ENCODE measurements at places on chromosomes 2 and 18.

GRCh38 chr18:435940-436339, 64.6 kb downstream of the COLEC12 start:
- DNase-seq: no peak

- no peak for DNase-seq
Observed at GRCh38 chr2:136844546-136844945, 79.2 kb downstream of the THSD7B start.

GRCh38 chr2:35220461-35220860, 1135.1 kb upstream of the CRIM1 start:
- no peak for DNase-seq

DNA sequence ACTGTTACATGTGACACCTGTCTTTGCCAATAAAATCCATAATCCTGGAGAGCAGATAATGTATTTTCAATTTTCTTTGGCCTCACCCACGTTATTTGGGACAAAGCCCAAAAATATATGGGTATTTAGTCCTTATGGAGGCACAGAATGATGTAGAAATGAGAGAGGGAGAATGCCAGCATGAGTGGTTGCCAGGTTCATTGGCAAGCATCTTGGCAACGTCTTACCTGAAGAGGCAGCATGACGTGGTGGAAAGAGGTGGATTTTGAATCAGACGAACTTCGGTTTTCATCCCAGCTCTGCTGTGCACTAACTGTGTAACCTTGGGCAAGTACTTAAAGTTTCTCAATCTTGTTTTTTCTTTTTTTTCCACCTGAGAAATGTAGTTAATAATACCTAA, 969.6 kb upstream of the PIK3C3 start:
- DNase-seq: no peak

- no peak for DNase-seq
Observed at GRCh38 chr2:83168377-83168776, 1290.7 kb downstream of the SUCLG1 start.

GRCh38 chr2:58494071-58494501, 253.0 kb upstream of the FANCL start:
- no peak for DNase-seq

DNA sequence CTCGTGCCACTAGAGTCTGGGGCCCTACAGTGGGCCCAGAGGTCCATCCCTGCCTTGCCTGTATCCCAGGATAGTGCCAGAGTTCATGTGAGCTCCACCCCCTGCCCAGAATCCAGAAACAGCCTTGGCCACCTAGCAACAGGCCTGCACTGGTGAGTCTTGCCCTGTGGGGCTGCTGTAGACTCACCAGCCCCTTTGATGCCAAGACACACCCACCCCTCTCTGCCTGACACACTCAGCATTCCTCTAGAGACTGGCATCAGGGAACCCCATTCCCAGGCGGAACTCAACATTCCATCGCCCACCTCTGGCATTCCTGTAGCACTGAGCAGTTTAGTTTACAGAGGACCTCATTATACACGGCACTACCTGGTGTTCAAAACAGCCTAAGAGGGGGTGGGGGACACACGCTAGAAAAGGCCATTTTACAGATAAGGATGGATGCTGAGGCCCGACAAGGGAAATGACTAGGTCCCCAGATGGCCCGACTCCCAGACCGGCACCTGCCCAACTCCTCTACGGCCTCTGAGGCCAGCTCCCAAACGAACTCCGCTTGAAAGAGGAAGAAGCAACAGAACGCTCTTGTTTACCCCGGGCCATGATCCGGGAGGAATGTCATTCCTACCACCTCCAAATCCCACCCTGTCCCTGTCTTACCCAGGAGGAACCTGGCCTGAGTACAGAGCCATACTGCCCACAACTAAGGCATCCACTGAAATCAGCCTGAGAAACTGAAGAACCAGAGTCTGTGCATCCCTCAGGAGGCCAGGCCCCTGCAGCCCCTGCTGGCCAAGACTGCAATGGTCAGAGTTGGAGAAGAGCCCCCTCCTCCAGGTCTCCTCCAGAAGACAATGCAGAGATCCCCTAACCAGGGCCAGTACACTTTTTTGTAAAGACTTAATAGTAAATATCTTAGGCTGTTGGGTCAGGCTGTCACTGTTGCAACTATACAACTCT, 180.2 kb downstream of the TNS1 start:
- no peak for DNase-seq

GRCh38 chr2:178279142-178279541, 84.8 kb downstream of the OSBPL6 start:
- DNase-seq: no peak

GRCh38 chr2:158644139-158644538, 151.0 kb upstream of the DAPL1 start:
- no peak for DNase-seq

GRCh38 chr18:9613550-9614400, 584 bp downstream of the PPP4R1 start:
- peak; percentile 8 for DNase-seq
